Central memory CD4-positive, alpha-beta T cell (primary cell): ENCODE measurements at places on chromosomes 7 and 10.
A peak's percentile ranks its signal among the peaks of the same experiment; 100 is the strongest.

DNA sequence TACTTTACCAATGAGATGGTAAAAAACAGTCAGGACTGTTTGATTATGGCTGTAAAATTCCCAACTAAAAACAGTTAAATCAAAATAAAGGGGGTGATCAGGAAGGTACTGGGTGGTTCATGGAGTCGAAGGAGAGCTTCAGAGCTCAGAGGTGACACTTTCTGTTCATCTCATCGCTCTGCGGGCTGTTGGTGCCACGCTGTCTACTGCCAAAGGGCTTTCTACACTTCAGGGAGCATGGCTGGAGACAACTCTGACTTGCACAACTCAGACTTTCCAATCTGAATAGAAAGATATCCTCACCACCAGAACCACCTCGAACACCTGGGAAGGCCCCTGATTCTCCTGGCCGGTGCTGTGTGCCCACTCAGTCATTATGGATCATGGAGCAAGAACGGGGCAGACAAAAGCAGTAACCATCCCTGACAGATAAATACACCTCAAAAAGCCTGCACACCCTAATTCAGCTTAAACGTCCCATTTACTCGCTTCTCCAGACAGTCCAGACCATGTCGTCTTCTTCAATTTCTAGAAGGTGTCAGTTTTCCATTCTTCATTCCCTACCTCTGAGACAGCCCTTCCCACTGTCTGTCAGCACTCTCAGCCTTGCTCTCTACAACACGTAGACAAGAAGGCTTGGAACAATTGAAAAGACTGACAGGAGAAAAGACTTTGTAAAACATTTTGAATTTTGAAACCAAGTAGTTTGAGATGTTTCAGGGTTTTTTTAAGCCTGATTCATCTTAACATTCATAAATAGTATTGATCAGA lies 348.7 kb upstream of the NFE2L3 start:
- DNase-seq = no peak

DNA sequence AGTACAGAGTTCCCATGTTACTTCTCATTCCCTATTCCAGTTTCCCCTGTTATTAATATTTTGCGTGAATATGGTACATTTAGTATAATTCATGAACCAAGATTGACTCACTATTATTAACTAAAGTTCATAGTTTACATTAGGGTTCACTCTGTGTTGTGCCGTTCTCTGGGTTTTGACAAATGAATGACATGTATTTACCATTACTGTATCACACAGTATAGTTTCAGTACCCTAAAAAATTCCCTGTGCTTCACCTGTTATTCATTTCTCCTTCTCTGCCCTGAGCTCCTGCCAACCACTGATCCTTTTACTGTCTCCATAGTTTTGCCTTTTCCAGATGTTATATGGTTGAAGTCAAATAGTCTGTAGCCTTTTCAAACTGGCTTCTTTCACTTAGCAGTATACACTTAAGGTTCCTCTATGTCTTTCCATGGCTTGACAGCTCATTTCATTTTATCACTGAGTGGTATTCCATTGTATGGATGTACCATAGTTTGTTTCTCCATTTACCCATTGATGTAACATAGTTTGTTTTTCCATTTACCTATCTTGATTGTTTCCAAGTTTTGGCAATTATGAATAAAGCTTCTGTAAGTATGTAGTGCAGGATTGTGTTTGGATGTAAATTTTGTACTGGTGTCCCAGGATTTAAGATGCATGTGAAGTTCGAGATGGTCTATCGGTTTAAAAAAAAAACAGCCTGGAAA lies 58.8 kb downstream of the CDK14 start:
- no peak for DNase-seq

DNA sequence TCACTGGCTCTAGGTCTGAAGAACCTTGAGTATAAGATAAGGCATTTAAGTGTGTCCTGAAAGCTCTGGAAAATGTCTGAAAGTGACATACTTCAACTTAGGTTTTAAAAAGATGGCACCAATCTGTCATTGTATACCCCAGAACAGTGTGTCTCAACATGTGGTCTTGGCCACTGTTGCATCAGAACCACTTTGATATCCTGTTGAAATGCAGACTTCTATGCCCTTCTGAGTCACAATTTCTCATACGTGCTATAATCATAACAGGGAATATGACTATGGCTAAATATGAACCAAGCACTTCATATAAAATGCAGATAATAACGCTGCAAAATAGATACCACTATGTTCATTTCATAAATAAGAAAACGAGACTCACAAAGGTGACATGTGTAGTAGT lies 38.0 kb upstream of the GPAM start:
- DNase-seq = no peak

- no peak for DNase-seq
These were observed 44.8 kb upstream of the FGL2 start for GRCh38 chr7:77244222-77244934.

GRCh38 chr7:127146746-127147536 lies 105.8 kb downstream of the GRM8 start:
- DNase-seq = no peak

- DNase-seq = peak; percentile 40
These were observed 7.5 kb downstream of the DYNC2I1 start for GRCh38 chr7:158863611-158864506.

GRCh38 chr10:69202332-69202731 lies 17.8 kb upstream of the HKDC1 start:
- DNase-seq = peak; percentile 16

GRCh38 chr10:64468219-64468618 lies 947.0 kb downstream of the REEP3 start:
- no peak for DNase-seq

- DNase-seq = no peak
These were observed 4.3 kb downstream of the AOC1 start for GRCh38 chr7:150856303-150857275.

DNA sequence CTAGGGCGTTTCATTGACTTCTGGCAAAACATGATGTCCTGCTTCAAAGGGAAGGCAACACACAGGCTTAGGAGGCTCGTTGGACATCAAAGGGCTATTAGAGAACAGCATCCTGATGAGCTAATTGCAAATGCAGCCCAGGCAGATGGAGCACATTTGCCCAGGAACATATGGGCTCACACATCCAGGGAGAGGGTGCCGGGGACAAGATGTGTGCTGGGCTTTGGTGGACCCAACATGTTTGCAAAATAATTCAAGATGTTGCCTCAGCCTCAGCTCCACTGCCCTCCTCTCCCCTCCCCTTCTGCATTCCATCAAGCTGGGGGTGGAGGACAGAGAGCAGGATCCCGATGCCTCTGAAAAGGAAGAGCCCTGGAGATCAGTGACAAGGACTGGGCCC lies 217.1 kb upstream of the ZMIZ1 start:
- DNase-seq = no peak

GRCh38 chr10:81036257-81036656 lies 498.6 kb downstream of the SH2D4B start:
- no peak for DNase-seq

GRCh38 chr10:120950051-120950561 lies 98.9 kb downstream of the WDR11 start:
- DNase-seq = no peak

GRCh38 chr7:44180631-44181030 lies 8.6 kb downstream of the GCK start:
- DNase-seq = no peak

DNA sequence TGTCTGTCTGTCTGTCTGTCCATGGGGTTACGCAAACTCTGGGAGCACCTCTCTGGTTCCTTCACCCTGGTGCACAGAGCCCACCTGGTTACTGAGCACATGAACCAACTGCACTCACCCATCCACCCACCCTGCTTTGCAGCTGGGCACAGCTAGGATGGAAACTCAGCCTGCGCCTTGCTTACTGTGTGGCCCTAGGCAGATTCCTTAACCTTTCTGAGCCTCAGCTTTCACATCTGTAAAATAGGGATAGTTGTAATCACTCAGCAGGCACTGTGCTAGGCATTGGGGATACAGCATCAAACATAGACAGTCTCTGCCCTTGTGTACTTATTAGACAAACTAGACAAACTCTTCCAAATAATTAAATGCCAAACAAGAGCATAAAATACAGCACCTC lies 21.8 kb upstream of the INMT start:
- DNase-seq = no peak

DNA sequence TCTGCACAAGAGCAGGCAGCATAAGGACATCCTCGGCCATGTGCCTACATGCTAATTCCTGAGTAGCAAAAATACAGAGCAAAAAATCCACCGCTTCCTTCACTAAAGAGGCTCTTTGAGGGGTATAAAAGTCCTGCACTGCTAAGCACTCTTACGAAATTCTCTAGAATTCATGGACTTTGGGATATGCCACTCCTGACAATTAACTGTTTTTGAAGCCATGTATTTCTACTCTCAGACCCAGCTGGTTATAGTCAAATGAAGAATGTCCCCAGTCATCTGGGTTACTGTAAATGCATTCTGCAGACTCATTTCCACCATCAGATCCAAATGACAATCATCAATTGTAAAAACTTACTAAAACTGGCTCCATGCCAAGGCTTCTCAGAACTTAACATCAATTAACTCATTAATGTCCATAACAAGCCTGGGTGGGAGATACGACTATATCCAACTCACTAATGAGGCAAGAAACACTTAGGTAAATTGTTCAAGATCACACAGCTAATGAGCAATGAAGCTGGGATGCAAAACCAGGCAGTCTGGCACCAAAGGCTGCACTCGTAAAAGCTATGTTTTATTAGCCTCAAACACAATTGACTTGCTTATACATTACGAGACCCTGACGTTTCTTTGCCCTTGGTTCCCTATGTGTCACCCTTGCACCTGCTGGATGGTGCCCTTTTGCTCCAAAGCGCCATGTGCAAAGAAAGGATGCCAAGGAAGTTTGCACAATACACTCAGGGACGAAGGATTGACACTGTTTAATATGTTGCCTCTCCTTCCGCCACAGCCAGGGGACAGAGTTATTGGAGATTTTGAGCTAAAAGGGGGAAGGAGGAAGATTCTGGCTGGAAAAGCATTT lies 250.4 kb downstream of the ELMO1 start:
- DNase-seq = no peak

- DNase-seq = no peak
These were observed 70.6 kb downstream of the STK17A start for GRCh38 chr7:43653466-43653865.

GRCh38 chr10:103534621-103535498 lies 41.4 kb downstream of the NEURL1 start:
- no peak for DNase-seq

GRCh38 chr7:77903597-77903996 lies 105.0 kb downstream of the PHTF2 start:
- no peak for DNase-seq

DNA sequence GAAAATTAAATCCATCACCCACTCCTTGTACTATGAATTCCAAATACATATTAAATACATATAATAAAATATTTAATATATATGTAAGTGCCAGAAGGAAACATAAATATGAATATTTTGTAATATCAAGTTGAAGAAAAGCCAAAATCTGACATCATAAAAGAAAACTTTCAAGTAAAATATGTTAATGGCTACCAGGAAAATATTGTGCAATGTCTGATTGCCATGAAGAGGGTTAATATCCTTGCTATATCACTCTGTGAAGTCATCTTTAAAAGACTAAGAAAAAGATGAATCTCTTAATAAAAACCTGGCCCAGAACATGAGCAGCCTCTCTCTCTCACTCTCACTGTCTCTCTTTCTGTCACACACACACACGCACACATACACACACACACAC lies 130.2 kb downstream of the EGFR start:
- DNase-seq = no peak

DNA sequence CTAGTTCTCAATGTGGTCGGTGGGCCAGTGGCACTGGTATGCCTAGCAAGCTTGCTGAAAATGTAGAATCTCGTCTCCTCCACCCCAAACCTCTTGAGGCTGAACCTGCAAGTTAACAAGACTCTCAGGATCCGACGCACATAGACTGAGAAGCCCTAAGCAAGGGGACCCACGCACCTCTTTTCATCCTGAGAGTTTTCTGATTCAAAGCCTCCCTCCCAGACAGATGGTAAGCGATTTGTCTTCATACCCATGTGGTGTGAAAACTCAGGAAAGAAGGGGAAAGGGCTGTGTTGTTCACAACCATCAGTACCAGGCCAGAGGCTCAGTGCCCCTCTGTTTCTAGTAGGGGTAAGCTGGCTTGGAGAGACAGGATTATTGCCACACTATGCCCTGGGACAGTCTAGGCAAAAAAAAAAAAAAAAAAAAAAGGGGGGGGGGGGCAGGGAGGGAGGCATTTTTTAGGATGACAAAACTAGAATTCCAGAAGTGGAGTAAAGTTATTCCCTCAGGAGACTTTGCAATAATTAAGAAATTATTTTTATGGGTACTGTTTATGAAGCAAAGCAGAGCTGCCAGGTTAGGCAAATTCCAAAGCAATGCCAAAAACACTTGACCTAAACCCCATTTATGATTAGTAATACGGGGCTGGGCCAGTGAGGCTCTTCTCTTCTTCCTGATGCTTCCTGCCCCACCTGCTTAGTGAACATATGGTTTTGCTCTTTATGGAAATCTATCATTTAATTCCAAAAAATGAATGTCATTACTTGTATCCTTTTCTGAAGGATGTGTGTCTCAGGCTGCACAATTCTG lies 117.6 kb upstream of the PDLIM1 start:
- no peak for DNase-seq

GRCh38 chr7:149870701-149871483 lies 2.9 kb upstream of the ATP6V0E2 start:
- DNase-seq = no peak

- no peak for DNase-seq
These were observed 780 bp downstream of the ALDH18A1 start for GRCh38 chr10:95655571-95656290.
